ENCODE measurements at places on chromosomes 7 and 10.

GRCh38 chr7:646951-647350, 79.5 kb upstream of the DNAAF5 start:
- no peak for DNase-seq

GRCh38 chr10:76624470-76624869, 1013.1 kb downstream of the KCNMA1 start:
- DNase-seq, result no peak

DNA sequence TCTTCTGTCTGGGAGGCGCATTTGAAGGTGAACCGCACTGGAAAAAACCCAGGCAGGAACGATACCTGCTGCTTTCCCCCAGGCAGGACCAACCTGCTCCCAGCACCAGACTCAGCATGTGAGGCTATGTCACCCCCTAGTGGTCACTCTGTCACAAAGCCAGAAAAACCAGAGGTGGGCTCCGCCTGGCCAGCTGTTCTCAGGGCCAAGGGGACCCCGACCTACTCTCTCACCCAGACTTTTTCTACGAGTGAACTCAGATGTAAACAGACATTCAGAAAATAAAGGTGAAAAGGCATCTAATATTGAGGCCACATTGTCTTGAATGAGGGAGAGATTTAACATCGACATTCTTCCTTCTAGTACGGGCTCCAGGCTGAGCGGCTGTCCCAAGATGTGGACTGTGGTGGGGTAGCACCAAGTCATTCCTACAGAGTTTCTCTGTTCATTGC, 117.3 kb downstream of the PRKAG2 start:
- DNase-seq, result peak; percentile 65

DNA sequence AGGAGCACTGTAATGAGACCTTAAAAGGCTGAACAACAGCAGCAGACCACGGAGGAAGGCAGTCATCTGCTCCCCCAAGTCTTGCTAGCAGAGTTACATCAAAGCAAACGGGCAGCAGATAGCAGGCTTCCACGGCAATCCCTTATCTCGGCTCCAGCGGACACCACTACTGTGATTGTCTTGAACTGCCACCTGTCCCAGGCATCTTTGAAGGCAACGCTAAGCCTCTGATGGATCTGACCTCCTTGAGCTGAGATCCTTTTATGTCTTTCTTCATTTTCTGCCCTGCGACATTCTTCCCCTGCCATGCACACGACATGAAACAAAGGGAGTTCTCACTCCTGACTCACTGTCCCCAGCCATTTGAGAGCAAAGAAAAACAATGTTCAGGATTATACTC, 111.7 kb downstream of the GLI3 start:
- no peak for DNase-seq

DNA sequence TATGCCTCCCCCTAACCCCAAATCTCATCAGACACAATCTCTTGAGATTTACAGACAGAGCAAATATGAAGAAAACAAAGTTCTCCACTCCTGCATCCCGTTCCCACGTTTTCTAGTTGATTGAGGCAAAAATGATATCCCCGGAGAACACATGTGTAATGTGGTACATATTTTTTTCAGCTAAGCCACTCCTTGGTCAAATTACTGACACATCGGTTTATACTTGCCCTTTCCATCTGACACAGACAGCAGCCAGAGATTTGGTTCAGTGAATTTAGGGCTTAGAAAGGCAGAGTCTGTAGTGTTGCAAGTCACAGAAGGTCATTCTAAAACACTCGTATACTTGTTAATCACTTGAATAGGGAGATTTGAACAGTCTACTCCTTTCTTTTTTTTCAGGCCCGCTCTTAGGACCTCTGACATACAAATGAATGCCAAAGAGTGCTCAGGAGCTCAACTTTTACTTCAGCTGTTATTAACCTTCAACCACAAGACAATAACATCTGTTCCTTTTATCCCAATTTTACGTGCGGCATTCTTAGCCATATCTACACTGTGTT, 1.8 kb upstream of the DDX50 start:
- no peak for DNase-seq

GRCh38 chr10:36116731-36117130, 474.6 kb upstream of the FZD8 start:
- DNase-seq, result no peak

GRCh38 chr10:76647301-76647700, 990.3 kb downstream of the KCNMA1 start:
- no peak for DNase-seq

DNA sequence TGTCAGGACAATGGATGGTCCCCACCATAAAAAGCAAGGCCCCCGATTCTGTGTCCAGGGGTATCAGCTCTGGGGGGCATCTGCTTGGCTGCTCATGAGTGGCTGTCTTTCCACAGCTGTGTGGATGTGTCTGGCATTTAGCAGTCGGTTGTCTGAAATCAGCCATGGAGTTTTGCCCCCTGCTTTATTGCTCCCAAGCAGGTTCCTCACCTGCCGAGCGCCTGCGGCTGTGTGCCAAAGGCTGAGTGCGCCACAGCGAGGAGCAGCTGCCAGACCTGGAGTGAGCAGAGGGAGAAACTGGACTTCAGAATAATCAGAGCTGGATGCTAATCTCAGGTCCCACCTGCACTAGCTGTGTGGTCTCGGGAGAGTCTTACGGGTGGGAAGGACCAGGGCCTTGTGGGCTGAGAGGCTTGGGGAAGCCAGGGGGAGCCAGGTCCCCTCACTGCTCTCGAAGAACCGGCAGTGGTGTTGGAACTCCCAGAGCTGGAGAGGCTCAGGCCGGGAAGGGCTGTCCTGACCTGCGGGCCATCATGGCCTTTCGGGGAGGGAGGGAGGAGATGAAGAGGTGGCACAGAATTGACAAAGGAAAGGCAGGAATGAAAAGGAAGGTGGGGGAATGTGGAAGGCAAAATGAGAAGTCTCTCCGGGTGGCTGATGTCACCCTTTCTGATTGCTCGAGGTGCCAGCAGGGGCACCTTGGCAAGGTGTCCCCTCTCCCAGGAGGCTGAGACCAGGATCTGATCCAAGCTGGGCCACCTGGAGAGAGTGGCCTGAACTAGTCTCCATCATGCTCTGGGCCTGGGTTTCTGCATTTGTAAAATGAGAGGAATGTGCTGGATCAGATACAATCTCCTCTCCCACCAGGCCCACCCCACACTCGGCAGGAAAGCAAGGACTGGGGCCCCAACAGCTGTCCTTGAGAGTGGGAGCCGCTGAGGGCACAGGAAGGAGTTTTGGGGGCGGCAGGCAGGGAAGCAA, 30.2 kb upstream of the LEP start:
- no peak for DNase-seq

DNA sequence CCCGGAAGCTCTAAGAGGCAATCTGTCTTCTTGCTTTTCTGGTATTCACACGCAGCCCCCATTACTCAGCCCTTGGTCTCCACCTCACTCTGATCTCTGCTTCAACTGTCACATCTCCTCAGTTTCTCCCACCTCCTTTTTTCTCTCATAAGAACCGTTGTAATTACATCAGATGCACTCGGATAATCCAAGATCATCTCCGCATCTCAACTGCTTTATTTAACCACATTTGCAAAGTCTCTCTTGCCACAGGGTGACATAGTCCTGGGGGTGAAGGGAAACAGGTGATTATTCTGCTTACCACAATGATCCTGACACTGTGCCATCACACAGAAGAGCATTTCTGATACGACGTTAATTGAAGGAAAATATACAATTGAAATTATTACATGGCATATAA, 79.9 kb downstream of the HACD1 start:
- no peak for DNase-seq

- DNase-seq, result no peak
These were observed 1.5 kb downstream of the METTL27 start for GRCh38 chr7:73840715-73841379.

- no peak for DNase-seq
These were observed 26.5 kb upstream of the EPC1 start for GRCh38 chr10:32373496-32373895.

DNA sequence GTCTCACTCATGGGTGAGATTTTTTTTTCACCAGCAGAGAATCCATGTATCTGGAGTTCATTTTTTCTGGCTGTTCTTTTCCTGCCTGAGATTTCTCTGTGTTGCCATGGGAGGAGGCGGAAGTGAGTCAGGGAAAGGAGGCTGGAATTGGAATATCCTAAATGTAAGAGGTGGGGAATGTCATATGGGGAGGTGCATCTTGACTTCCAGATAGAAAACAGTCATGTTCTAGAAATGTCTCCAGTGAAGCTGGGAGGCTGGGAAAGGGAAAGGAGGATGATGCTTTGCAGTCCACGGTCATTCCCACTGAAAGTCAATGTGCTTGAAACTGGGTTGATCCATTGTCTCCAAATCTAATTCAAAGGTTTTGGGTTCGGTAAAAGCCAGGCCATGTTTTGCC, 39.7 kb upstream of the HPS1 start:
- peak; percentile 66 for DNase-seq

GRCh38 chr7:104137971-104138370, 69.8 kb downstream of the ORC5 start:
- DNase-seq, result peak; percentile 83

GRCh38 chr10:110864662-110865140, 7.0 kb upstream of the PDCD4 start:
- no peak for DNase-seq

DNA sequence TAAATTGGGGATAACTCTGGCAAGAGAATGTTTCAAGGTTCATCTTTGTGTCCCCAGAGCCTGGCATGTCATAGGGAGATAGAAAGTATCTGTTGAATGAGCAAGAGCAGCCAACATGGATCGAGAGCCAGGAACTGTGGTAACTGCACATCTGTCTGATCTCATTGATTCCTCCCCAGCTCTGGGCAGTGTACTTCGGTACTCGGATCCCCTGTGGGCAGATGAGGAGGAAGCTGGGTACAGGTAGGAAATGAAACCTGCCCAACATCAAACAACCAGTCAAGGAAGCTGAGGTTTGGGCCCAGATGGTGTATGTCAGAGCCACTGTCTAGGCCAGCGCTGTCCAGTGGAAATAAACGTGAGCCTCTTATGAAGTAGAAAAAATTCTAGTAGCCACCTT, 76.4 kb downstream of the GRK5 start:
- no peak for DNase-seq

GRCh38 chr10:70832852-70833528, 17.2 kb downstream of the SGPL1 start:
- DNase-seq, result peak; percentile 93

DNA sequence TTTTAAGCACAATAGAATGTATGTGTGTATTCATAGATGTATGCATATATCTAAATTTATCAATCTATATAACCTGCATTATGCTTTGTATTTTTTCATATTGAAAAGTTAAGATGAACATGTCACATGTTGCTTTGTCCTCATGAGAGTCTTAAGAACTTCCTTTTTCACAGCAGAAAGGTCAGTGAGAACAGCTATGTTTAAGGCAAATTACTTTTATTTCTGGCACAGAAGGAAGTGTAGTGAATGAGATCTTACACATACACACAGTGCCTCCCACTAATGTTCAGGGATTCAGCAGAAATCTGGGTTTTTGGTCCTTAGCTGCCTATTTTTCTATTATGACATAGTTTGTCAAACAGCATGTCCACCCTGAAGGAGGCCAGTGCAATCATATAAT, 134.8 kb downstream of the TMEM26 start:
- no peak for DNase-seq

GRCh38 chr10:4003348-4003973, 218.5 kb upstream of the KLF6 start:
- DNase-seq, result no peak

DNA sequence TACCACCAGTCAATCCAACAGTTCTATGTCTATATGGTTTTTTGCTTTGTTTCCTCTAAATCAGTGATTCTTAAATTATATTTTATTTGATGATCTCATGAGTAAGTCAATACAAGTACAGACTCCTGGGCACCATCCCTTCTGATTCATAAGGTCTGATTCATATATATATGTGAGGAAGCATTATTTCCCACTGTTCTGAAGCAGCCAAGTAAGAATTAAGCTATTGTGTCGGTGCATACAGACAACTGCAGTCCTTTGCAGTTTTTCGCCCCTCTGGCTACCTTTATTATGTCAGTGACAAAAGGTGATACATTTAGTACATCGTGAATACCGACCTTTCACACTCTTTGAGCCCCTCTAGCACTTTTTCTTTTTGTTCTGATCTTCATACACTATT, 1079.6 kb upstream of the C7orf33 start:
- peak; percentile 79 for DNase-seq

DNA sequence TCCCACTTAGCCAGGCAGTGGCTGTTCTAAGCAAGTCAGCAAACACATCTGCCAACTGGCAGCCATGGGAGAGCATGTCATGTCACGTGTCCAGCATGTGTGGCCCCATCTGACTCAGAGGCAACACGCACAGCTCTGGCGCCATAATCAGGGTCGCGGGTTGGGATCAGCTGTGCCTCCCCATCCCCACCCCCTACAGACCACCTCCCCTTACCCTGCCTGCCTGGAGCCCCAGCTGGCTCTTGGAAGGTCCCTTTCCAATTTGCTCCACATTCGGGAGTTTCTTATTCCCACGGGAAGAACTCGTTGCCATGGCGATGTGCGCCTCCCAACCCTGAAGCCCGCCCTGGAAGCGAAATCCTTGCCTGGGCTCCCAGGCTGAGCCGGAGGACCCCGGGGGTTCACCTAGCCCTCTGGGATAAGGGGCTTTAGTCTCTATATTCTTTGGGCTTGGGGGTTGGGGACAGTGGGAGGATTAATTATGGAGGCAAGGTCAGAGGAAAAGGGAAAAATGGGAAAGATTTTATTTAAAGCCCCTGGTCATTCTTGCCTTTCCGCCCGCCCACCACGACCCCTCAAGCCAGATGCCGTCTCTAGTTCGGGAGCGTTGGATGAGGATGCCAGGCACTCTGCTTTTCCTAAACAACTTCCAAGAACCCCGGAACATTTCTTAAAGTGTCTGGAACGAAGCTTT, 283.7 kb downstream of the ZEB1 start:
- peak; percentile 73 for DNase-seq

GRCh38 chr7:106777674-106778299, 87.3 kb upstream of the PIK3CG start:
- no peak for DNase-seq

- no peak for DNase-seq
These were observed 54.7 kb downstream of the EMX2 start for GRCh38 chr10:117597216-117597615.

DNA sequence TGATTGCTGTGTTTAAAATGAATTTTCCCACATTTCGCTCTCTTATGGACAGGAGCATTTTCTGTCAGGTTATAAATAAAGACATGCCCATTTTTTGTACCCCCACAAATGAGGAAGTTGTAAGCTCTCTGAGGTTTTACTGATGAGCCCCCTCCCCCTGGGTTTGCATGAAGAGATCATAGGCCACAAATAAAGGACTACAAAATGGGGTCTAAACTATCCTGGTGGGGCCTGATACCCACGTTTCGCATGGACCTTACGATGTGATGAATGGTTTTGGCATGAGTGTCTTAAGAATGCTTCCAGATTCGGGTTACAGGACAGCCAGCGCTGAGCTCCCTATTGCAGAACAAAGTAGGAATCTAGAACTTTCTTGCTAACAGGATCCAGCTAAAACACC, 5.8 kb downstream of the IKZF1 start:
- no peak for DNase-seq

GRCh38 chr10:24168258-24169170, 40.4 kb upstream of the KIAA1217 start:
- no peak for DNase-seq

- no peak for DNase-seq
These were observed 118.8 kb upstream of the AKR1E2 start for GRCh38 chr10:4707221-4707620.

GRCh38 chr7:74048999-74049599, 21.1 kb downstream of the ELN start:
- DNase-seq, result no peak
